ENCODE measurements at places on chromosomes 3 and 15. TPM values are rescaled to one million over a fixed set of nuclear protein-coding genes. Genes with fewer than 3 reads are reported as not detected.

The CNTN6 gene
- 8.3 TPM for total RNA-seq

GRCh38 chr3:44909063-44909462 is 34.7 kb downstream of the TGM4 start:
- no peak for DNase-seq

- DNase-seq = no peak
Measured at GRCh38 chr15:88708655-88709054, 69.8 kb downstream of the ISG20 start.

The ARL13B gene
- total RNA-seq = 10.7 TPM

The CRYGS gene
- 2.8 TPM for total RNA-seq

- no peak for DNase-seq
Measured at GRCh38 chr3:184011230-184011876, 6.3 kb downstream of the ABCC5 start.

The PSTPIP1 gene
- not detected for total RNA-seq

DNA sequence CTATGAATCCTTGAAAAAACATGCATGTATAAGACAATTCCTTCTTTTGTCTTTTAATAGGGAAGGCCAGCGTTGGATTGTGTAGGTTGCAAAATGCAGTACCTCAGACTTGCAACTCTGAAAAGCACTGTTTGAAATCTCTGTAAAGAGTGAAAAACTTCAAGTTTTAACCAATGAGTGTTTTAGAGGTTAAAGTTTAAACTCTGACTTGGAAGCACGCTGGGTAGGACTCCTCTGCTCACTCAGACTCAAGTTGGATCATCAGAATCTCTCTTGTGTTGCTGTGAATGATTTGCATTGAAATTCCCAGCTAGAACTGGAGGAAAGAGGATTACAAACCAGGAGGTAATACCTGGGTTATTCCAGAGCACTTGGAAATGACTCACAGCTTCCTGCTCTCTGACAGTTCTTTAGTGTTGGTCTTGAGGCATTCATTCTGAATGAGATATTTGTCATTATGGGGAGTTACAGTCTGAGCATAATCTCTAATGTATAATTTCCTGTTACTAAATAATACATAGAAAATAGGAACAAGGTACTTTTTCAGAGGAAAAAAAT is 49.1 kb downstream of the PLS1 start:
- no peak for DNase-seq

GRCh38 chr3:38582941-38583645 is 66.4 kb downstream of the SCN5A start:
- DNase-seq = no peak

GRCh38 chr15:44018151-44018550 is 176.9 kb downstream of the FRMD5 start:
- no peak for DNase-seq

All from chondrocyte (in vitro differentiated cells).